GM12878 (cell line): ENCODE measurements at places on chromosomes 1 and 21. TPM values are rescaled to one million over a fixed set of nuclear protein-coding genes. Genes with fewer than 3 reads are reported as not detected.

- H3K4me1 ChIP-seq: no peaks in the 10 kb centered on the region
- no peak overlapping the region for H3K4me3 ChIP-seq
- no peaks in the 10 kb centered on the region for H3K27me3 ChIP-seq
- no peak overlapping the region for H3K27ac ChIP-seq
- no peak for DNase-seq
Measured at GRCh38 chr1:196105901-196106300, 502.3 kb downstream of the KCNT2 start.

S100A3 gene
- total RNA-seq: 0.29 TPM in 1 of 2 replicates, not detected in the other

GRCh38 chr1:232704694-232705680 lies 75.1 kb upstream of the SIPA1L2 start:
- H3K4me1 ChIP-seq: no peaks in the 10 kb centered on the region
- no peak overlapping the region for H3K4me3 ChIP-seq
- no peaks in the 10 kb centered on the region for H3K36me3 ChIP-seq
- peaks cover 4% of the 10 kb centered on the region for H3K27me3 ChIP-seq
- H3K27ac ChIP-seq: no peak overlapping the region

DNA sequence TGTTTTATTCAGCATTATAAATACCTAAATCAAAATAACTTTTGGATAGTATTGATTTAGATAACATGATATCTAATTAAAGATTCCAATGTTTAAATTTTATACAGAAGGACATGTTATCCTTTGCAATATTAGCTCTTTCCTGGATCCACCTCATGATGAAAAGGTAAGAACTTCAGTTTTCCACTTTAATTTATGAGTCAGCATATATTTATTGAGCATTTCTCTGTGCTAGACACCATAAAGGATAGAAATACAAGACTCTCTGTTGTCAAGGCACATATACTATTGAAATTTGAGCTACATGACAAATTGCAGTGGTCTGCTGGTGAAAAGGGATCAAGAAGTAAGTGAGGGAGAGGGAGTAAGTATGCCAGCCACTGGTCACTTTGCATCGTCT lies 68.1 kb upstream of the EXO1 start:
- H3K4me1 ChIP-seq: no peaks in the 10 kb centered on the region
- no peak overlapping the region for H3K4me3 ChIP-seq
- H3K27ac ChIP-seq: no peak overlapping the region
- no peaks in the 10 kb centered on the region for H3K27me3 ChIP-seq

GRCh38 chr1:3536420-3537195 lies 74.7 kb downstream of the MEGF6 start:
- no peaks in the 10 kb centered on the region for H3K4me1 ChIP-seq
- no peaks in the 10 kb centered on the region for H3K36me3 ChIP-seq
- H3K4me3 ChIP-seq: no peak overlapping the region
- DNase-seq: no peak
- H3K27me3 ChIP-seq: no peaks in the 10 kb centered on the region; the same call in 1 of the 2 replicates
